ENCODE measurements at places on chromosomes 13 and 19.

DNA sequence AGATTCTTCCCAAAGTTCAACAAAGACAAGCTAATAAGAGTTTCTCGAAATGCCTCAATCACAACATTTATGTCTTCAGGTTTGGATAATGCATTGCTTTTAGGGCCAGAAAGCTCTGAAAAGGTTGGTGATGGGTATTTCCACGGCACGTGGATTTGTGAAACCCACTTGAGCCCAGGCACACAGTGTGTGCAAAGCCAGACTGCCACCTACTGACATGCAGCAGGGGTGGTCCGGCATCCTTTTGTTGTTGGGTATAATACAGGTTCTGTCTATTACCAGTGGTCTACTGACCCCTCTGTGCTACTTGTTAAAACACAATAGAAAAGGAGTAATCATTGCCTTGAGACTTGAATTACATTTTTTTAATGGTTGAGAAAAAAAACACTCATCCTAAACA lies 225.6 kb downstream of the RAP2A start:
- DNase-seq, result no peak

DNA sequence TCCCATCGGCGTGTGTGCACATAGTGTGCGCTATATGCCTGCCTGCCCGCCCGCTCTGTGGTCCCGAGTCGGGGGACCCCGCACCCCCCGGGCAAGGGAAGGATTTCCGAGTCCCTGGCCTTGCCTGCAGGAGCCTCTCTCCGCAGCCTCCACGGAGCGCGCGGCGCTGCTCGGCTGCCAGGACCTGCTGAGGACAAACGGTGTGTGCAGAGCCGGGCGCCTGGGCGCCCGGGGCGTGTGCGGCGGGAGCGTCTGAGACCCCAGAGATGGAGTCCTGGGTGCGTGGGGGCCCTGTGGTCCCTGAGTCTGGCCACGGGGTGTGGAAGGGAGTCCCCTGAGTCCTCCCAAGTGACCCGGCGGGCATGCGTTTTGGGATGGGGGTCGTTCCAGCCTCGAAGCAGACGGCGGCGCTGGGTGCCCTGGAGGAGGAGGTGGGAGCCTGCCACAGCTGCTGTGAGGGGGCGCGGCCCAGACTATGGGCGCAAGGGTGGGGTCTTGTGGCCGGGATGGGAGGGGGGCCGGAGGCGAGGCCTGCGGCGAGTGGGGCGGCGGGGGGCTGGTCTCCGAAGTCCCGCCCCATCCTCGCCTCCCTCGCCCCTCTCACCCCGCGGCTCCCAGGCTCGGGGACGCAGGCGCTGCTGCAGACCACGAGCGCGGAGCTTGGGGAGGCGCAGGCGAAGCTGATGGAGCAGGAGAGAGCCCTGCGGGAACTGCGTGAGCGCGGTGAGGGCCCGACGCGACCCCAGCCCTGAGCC lies 25.3 kb downstream of the CLEC4M start:
- DNase-seq, result no peak

- no peak for DNase-seq
Observed at GRCh38 chr19:4140237-4140711, 13.2 kb upstream of the CREB3L3 start.

DNA sequence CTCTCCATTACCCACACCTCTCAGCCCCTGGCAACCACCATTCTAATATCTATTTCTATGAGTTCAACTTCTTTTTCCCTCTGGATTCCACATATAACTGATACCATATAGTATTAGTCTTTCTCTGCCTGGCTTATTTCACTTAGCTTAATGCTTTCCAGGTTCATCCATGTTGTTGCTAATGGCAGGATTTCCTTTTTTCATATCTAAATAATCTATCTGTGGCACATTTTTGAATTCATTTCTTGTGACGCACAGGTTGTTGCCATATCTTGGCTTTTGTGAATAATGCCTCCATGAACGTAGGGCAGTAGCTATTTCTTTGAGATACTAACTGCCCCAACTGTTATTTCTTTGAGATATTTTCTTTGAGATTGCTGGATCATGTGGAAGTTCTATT lies 235.6 kb downstream of the SPRY2 start:
- no peak for DNase-seq

GRCh38 chr13:79912403-79912802 lies 428.5 kb downstream of the SPRY2 start:
- no peak for DNase-seq

Data from activated CD4-positive, CD25-positive, alpha-beta regulatory T cell (primary cell).